HT1080 (cell line): ENCODE measurements at places on chromosomes 6 and 20.

GRCh38 chr6:142716097-142716496, 228.9 kb downstream of the HIVEP2 start:
- DNase-seq: peak; percentile 27

GRCh38 chr6:5138995-5139827, 54.1 kb downstream of the PPP1R3G start:
- DNase-seq: no peak

DNA sequence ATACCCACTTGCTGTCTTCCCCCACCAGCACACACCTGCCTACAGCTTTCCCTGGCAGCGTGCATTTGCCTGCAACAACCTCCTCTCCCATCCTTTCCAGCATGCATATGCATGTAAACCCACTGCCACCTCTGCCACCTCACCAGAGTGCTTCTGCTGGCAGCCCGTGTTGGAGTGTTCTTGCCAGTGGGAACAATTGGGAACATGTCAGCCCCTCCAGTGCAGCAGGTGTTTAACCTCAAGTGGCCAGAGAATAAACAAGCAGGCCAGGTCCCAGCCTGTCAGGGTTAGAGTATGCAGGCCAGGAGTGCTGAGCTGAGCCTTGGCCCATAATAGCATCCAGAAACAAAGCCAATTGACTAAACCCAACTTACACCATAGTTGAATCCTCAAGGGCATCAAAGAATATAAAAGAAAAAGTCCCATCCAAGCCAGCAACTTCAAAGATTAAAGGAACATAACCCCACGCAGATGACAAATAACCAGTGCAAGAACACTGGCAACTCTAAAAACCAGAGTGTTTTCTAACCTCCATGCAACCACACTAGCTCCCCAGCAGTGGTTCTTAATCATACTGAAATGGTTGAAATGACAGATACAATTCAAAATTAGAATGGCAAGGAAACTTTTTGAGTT, 1212.1 kb upstream of the CITED2 start:
- no peak for DNase-seq

- peak; percentile 97 for DNase-seq
Measured at GRCh38 chr20:45104786-45105185, 3.9 kb upstream of the KCNS1 start.

DNA sequence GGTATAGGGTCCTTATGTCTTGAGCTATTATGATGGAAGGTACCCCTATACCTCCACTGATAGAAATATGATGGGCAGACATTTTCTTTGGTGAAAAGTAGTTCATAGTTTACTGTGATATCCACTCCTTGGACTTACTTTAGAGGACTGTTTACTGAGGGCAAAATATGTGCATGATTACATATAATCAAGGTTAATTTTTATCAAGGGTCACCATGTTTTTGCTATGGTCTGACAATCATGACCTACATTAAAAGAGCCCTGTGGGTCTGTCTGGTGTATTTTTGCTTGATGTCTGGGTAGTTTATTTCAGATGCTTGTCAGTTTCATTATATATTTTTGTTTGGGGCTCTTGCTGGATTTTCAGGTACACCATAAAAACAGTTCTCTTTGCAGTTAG, 40.1 kb downstream of the CDKAL1 start:
- no peak for DNase-seq

DNA sequence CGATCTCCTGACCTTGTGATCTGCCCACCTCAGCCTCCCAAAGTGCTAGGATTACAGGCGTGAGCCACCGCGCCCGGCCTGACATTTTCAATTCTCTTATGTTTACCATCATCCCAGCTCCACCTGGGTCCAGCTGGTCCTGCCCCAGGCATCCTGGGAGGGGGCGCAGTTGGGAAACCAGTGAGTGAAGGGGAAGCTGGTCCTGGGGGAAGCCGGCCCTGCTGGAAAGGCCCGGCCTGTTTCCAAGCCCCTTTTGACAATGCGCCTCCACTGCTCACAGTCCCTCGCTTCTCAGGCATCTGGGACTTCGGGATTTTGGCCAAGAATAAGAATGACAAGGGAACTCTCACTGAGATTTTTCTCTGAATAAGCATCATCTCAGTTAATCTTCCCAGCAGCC, 14.2 kb downstream of the SLC13A3 start:
- DNase-seq: no peak
